ENCODE measurements at places on chromosomes 5 and 9.
A peak's percentile ranks its signal among the peaks of the same experiment; 100 is the strongest.

DNA sequence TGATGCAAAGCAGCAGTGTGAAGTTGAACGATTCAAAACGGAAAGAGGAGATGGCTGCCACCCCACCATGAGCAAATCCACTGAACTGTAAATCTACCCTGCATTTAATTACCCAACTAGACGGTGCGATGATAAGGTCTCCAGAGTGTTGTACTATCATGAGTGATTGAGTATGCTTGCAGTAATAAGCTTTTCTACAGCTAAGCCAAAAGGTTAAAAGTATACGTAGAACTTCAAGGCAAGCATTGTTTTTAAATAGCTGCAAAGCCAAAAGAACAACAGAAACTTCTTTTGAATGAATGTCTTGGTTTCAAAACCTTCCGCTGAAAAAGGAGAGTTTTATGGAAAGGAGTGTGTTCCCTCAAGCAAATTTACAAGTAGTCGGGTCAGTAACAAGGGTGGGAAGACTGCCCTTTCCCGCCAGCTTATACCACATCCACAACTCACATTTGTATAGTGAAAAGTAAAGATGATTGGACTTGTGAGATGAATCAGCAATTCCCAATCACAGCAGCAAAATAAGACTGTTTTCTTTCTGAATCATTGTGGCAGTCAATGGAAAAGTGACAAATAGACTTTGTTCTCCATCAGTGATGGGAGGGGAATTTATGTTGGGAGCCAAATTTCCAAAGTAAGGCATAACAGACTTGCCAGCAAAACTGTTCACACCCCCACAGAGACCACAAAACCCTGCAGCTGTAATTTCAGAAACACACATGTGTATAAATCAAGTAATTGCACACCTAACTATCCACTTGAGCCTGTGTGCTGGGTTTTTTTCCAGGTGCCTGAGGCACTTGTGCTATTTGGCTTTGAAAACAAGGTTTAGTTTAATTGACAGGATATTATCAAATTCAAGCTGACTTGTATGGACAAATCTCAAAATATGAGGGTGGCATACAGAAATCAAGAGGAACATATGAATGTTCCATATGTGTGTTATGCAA lies 407.7 kb upstream of the GRAMD2B start:
- DNase-seq, result no peak

- no peak for DNase-seq
Measured at GRCh38 chr5:18744441-18744840, 1110.2 kb downstream of the TAF11L14 start.

DNA sequence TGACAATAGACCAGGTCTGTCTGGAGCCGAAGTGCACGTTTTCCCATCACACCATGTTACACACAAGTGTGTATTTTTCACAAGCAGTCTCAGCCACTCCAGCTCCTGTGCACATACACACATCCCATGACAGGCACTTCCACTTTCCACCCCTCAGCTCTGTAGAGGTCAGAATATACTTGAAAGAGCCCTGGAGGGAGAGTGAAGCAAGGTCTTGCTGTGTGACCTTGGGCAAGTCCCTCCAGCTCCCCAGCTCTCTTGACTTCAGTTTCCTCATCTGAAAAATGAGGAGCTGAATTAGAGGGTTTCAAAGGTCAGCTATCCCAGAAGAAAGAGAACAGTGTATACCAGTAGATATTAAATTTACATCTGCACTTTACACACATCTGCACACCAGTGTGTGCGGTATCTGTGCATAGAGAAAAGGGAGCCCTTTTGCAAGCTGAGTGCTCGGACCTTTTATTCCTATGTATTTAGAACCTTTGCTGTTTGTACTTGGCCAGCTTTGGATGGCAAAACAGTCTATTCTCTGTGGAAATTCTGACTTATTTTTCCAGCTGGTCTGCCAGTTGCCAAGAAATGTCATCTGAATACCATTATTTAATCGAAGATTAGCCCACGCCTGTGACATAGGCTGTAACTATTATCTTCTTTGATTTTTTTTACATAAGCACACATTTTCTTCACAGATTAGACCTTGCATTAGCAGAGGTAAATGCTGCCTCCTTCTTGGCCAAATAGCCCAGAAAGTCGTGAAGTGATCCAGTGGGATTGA lies 528.0 kb downstream of the BNC2 start:
- DNase-seq, result peak; percentile 5

- DNase-seq, result no peak
Measured at GRCh38 chr5:102511666-102512065, 12.9 kb upstream of the SLCO6A1 start.

GRCh38 chr9:69674716-69675438 lies 2.7 kb upstream of the APBA1 start:
- DNase-seq, result no peak

DNA sequence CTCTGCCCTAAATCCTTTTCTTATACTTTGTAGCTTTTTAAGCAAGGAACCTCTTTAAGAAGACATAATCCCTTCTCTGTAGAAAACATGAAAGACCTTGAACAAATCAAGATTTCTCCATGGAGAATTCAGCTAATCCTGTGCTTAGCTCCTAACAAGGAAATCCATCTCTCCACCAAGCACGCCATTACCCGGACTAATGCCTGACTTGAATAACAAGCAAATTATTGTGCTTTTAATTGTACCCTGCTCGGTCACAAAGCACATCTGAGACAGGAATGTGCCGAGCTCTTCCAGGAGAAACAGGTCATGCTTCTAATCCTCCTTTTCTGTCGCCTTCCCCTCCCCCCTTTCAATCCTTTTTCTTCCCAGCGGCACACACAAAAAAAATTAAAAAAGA lies 141.3 kb downstream of the PSAT1 start:
- DNase-seq, result no peak

DNA sequence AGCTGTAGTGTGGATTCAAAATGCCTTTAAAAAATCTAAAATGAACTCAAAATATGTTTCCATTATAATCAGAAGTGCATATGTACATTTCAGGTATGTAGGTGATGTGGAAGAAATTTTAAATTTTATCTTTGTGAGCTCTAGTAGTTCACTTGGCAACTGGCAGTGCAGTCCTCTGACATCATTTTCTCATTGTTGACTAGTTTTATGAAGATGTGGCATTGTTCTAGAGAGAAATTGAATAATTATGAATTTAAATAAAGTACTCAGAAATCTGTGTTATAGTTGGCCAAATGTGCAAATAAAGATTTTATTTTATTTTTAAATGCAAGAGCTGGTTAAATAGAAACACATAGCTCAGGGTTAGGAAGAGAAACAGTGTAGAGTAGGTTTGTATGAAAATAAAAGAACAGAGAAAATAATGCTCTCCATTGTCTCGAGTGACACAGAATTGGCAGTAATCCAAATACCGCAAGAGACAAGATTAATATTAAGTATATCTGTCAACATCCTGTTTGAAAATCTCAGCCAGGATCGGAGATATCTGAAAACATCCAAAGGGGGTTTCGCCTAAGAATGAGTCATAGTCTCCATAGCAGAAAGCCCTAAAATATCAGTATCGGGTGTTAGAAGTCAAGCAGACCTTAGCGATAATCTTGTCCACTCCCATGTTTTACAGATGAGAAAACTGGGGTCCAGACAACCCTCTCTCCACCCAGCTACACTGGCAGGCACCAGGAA lies 189.4 kb downstream of the CCDC192 start:
- DNase-seq, result no peak

DNA sequence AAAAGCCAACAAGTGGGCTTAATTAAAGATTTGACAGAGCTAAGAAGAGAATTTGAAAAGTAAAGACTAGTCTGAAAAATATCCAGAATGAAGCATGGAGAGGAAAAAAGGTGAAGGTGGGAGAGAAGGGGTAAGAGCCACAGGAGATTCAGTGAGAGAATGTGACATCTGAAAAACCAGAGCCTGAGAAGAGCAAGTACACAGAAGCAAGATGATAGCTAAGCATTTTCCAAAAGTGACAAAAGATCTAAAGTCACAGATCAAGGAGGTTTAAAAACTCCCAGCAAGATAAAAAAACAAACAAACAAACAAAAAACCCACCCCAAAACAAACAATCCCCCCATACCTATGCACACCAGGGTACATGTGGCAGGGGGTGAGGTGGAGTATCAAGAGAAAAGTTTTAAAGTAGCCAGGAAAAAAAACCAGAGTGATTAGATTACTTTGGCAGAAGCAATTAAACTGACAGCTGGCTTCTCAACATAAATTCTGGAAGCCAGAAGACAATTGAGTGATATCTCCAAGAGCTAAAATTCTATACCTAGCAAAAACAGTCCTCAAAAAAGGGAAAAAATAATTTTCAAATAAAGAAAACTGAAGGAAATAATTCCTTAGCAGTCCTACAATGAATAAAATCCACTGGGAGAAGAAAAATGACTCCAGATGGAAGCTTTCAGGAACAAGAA lies 111.4 kb downstream of the RAPGEF6 start:
- no peak for DNase-seq

- DNase-seq, result no peak
Measured at GRCh38 chr5:142969186-142969585, 199.0 kb downstream of the ARHGAP26 start.

- no peak for DNase-seq
Measured at GRCh38 chr5:132456987-132457361, 33.6 kb downstream of the IRF1 start.

DNA sequence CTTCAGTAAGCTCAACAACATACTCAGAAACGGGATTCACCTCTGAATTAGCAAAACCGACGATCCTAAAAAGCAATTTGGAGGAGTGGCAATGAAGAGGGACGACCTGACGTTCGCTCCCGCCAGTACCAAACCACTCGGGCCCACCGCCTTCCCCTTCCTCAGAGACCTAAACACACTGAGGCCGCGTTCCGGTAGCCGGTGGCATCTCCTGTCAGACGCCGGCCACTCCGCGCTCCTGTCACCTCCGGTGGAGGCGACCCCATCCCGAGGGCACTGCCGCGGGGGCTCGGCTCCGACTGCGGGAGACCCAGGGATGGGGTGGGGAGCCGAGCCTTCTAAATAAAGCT lies 617 bp downstream of the PPP6C start:
- DNase-seq, result peak; percentile 58

DNA sequence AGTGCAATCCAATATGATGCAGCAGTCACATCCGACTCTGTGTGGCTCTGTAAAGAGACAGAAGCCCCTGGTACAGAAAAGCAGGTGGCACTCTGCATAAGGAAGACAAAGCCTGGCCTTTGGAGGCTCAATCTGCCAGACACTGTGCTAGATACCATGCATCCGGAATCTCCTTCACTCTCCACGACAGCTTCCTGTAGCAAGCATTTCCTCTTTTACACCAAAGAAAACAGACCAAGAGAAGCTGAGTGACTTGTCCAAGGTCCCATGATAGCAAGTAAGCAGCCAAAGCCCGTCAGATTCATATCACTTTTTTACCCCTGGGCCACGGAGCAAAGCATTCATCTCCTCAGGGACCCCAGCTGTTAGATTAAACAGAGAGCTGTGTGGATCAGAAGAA lies 64.2 kb upstream of the SMIM23 start:
- DNase-seq, result peak; percentile 57

DNA sequence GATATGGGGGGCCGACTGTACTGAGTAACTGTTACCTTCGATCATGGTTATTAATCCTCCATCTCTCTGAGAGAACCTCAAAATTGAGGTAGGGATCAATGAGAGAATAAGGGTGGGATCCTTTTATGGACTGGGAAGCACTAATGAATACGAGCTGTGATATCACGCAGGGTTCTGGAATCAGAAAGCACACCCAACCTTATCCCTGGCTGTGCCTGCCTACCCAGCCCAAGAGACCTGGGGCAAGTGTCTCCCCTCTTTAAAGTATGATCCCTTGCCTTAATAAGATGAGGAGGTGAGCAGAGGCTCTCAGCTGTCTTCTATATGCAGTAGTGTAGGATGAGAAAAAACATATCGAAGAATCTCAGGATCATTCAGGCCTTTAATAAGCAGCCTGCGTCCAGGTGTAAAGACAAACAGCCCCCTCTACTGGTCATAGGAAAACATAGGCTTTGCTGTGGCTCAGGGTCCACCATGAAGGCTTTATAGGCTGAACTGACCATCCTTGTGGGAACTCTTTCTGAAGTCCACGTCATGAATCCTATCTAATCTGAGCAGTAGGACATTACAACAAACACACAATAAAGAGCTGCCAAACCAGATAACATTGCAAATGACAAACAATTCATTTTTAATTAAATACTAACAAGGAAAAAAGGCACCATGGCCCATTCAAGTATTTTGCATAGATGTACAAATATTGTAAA lies 16.8 kb downstream of the NIPAL4 start:
- peak; percentile 76 for DNase-seq

GRCh38 chr9:70484232-70485130 lies 70.0 kb upstream of the KLF9 start:
- DNase-seq, result peak; percentile 77

- DNase-seq, result no peak
Measured at GRCh38 chr9:119667163-119667562, 297.9 kb upstream of the BRINP1 start.

DNA sequence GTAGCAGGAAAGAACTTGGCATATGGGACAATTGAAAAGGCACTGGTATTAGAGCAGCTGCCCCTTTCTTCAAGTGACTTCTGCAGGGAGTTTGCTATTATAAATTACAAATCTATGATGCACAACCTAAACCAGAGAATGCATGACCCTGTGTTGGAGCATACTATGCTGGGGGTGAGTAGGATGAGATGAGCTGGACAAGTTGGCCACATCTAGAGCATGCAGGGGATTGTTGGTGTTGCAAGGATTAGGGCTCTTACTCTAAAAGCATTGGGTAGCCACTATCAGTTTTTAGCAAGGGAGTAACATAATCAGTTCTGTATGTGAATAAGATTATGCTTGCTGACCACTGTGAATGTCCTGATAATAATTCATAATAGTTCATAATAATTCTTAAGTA lies 186.7 kb downstream of the KIAA0825 start:
- DNase-seq, result no peak

- no peak for DNase-seq
Measured at GRCh38 chr5:91110686-91111085, 272.4 kb downstream of the ARRDC3 start.

DNA sequence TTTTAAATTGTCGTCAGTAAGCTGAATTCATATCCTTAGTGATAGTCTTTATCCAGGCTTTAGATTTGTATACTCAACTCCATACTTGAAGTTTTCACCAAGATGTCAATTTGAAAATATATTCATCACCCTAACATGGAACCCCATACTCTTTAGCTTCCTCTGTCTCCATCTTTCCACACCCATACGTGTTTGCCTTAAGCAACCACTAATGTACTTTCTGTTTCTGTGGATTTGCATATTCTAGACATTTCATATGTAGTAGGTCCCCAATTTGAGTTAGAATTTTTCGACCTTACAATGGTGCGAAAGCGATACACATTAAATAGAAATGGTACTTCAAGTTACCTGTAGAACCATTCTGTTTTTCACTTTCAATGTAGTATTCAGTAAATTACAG lies 65.2 kb downstream of the NSD1 start:
- no peak for DNase-seq

Data from suppressor macrophage (primary cell).